ENCODE measurements at places on chromosomes 3 and 15.

DNA sequence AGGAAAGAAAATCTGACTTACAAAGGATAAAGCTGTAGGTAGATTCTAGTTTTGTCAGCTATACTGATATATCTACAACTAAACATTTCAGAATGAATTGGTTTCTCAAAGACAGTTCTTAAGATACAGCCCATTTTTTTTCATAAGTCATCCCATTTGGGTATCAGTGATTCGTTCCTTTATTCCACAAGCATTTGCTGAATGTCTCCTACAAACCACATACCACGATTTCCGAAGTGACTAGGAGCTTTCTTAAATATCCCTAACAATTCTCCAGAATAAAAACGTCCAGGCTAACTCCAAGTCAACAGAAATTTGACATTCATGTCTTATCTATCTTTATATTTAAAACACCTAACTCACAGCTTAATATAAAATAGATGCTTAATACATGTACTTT lies 59.8 kb downstream of the TP53BP1 start:
- DNase-seq = no peak

DNA sequence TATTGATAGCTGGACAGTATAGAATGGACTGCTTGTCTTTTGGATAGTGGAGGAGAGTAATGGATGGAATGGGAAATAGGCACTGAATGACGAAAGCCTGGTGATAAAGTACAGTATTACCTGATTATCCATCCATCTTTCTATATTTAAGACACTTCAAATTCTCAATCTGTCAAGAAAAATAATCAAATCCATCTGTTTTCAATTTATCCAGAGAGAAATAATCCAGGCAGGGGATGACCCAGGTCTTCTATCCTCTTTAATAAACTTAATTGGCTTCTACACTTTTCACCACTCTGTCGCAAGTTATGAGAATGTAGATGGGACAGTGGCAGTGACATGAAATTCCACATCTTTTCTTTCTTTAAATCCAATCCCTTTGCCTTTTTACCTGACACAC lies 420.3 kb upstream of the PDZRN3 start:
- DNase-seq = no peak

GRCh38 chr15:59887211-59887610 lies 116.9 kb upstream of the FOXB1 start:
- DNase-seq = no peak

- DNase-seq = no peak
These were observed 30.4 kb upstream of the TM4SF1 start for GRCh38 chr3:149407898-149408297.

All from mesenteric fat pad (tissue), 1 donor.